GM23248 (cell line): ENCODE measurements at places on chromosomes 5 and 9. TPM values are rescaled to one million over a fixed set of nuclear protein-coding genes. Genes with fewer than 3 reads are reported as not detected.

Gene FIBCD1
- 20.2 and 20.9 TPM in 2 replicates for total RNA-seq

Gene PCDHGA8
- total RNA-seq, result 0.86 and 1.5 TPM in 2 replicates

Gene PDE6A
- not detected in 2 replicates for total RNA-seq

- peak; percentile 67 for DNase-seq
These were observed 33.5 kb downstream of the SPEF2 start for GRCh38 chr5:35651002-35651756.

- no peak for DNase-seq
These were observed 27.1 kb downstream of the ASPN start for GRCh38 chr9:92455217-92455616.

GRCh38 chr5:106121972-106122605, 1548.6 kb downstream of the EFNA5 start:
- peak; percentile 46 for DNase-seq
